ENCODE measurements at places on chromosomes 4 and X.
A peak's percentile ranks its signal among the peaks of the same experiment; 100 is the strongest.

DNA sequence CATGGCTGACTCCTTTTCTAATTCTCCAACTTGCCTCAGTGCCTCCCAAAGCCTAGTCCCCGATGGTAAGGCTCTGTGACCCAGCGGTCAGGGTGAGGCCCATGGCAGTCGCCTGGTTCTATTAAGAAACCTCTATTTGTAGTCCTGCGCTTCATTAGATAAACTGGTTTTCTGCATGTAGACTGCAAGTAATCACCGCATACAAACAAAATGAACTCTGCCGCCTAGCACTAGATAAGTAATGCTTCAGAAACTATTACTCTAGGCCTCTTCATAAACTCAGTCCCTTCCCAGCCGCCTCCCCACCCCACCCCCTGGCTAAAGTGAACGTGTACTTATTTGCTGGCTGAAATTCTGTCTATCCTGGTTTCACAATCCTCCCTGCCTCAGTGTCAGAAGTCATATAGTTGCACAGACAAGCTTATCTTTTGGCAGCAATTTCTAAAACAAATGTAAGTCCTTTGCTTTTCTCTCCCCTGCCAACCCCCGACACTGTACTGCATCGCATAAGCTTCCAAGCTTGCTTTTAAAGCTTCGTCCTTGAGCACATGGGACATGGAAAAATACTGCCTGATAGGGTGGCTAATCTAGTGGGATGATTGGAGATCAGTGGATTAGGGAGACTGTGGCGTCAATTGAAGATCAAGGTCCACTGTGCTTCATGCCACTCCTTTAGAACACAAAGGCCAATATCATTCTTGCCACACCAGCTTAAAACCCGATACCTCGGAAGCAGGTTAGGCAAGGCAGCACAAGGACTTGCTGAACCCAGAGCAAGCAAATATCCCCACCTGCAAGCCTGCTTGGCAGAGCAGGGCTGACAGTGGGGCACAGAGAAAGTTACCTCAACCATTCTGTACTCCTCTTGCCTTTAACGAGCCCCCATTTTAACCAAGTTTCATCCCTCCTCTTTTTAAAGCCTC is 125.8 kb downstream of the IRF2 start:
- peak; percentile 20 for DNase-seq

GRCh38 chr4:46270986-46271596 is 118.8 kb downstream of the GABRA2 start:
- DNase-seq = no peak

GRCh38 chr4:152460488-152460887 is 75.4 kb downstream of the FBXW7 start:
- no peak for DNase-seq

- no peak for DNase-seq
These were observed 52.4 kb upstream of the FHL1 start for GRCh38 chrX:136094962-136095361.

GRCh38 chr4:3361406-3361805 is 68.6 kb downstream of the RGS12 start:
- DNase-seq = no peak

DNA sequence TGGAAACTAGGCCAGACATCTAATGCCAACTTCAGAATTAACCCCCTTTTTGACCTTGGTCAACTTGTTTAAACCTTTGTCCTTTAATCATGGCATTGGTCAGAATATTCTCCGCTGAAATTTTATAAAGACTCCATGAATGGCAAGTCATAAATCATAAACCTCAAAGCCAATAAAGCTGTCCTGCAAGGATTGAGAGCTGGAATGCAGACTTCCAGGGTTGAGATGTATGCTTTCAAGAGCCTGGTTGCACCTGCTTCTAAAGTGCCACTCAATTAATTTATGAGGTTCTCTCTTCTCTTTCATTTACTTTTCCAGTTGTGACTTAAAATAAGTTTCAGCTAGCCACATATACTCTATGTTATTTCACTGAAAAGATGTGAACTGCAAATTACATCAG is 136.2 kb upstream of the HCCS start:
- no peak for DNase-seq

GRCh38 chr4:106588891-106589290 is 220.3 kb upstream of the GIMD1 start:
- DNase-seq = no peak

- DNase-seq = peak; percentile 44
These were observed at the start of gene LEF1 for GRCh38 chr4:108168671-108169523. TSS of gene LEF1 (minus strand) at chr4:108168932. CDS start at chr4:108167767, 1,165 bp downstream.

GRCh38 chr4:74904509-74905065 is 28.3 kb upstream of the PARM1 start:
- DNase-seq = no peak

- no peak for DNase-seq
These were observed 29.2 kb downstream of the FANCB start for GRCh38 chrX:14843666-14844065.

GRCh38 chr4:124459941-124460310 is 252.6 kb downstream of the ANKRD50 start:
- DNase-seq = no peak

DNA sequence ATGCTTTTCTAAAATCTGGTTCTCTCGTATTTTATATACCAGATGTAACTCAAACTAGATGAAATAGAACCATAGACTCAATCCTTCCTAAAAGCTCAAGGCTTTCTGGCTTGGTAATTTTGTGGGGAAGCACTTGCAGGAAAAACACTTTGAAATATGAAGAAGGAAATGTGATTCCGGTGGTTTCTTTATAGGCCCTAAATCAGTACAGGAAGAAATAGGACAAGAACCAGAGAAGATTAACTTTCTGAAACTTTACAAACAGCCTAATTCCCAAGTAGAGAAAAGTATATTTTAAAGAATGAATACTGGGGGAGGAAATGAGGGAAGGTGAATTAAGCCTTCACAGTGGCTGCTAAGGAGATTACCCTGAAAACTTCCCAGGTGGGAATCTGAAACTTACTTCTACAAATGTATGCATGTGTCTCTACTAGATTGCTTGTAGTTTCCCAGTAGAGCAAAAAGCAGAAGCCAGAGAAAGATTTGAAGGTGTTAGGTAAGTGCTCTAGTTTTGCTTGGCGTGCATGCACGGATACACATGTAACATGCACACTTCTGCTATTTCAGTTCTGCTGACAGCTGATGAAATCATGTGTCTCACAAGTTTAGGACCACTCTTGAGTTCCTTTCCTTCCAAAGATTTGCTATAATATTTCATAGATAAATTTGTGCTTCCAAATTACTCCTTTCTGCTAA is 92.1 kb downstream of the AFF1 start:
- DNase-seq = no peak

DNA sequence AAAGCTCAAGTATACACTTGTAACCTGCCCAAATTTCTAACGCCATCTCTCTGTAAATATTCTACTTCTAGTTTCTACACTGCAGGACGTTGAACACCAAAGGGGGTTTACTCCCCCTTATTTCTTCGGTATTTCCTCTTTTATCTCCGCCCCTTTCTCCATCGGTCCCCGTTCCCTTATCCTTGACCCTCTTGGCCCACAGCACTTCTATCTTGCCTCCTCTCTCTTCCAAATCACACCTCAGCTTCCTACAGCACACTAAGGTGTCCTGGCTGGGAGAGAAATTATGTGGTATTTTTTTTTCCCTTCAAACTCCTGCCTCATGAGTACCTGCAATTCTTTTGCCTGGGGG is 715 bp downstream of the ZMAT1 start:
- DNase-seq = no peak

DNA sequence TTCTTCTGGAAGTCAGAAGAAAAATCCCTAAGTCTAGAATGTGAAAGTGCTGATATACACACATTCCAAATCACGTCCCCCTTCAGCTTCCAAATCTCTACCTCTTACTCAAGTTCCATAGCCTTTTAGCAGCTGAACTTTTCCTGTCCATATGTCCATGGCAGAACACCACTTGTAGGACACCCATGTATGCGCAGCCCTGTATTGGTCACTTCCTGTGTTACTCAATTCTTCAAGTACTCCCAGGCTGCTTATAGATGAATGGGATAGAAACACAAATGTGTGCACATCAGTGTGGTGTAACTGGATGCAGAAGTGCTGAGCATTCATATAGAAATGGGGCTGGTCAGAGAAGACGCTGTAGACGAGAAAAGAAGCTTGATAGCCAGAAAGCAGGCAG is 18.8 kb downstream of the SRPX2 start:
- DNase-seq = no peak

Measured in HuH-7.5 (cell line).